AG10803 (cell line): ENCODE measurements at places on chromosomes 12 and 14.
A peak's percentile ranks its signal among the peaks of the same experiment; 100 is the strongest.

GRCh38 chr12:29396774-29397173 lies 15.8 kb upstream of the ERGIC2 start:
- DNase-seq = no peak

GRCh38 chr12:66405395-66405794 lies 103.1 kb downstream of the HELB start:
- DNase-seq = peak; percentile 42

GRCh38 chr14:71006200-71006563 lies 98.9 kb downstream of the PCNX1 start:
- DNase-seq = no peak

DNA sequence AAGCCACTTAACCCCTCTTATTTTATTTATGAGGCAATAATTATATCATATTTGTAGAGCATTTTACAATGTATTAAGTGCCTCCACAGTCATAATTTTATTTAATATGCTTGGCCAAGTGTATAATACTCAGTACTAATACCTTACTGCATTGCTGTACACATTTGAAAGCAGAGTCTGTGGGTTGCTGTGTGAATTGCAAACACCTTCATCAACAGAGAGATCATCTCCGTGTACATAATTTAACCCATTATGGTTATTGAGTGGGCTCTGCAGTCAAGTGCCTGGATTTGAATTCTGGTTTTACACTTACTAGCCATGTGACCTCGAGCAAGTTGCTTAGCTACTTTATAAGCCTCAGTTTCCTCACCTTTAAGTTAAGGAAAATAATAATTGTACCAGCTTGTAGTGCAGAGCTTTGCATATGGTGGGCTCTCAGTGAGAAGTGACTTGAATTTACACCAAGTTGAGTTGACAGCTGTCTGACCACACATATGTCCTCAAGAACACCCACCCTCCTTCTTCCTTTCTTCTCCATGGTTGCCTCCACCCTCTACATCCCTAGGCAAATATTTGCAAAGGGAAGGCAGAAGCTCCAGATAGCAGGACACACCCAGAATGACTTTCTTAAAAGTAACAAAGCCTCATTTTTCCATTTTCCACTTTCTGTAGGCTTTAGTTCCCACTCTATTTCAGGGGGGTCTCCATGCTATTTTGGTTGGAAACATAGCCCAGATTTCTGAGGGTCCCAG lies 12.3 kb downstream of the CRACR2A start:
- no peak for DNase-seq

- no peak for DNase-seq
Observed at GRCh38 chr14:92717571-92718042, 30.8 kb downstream of the LGMN start.

DNA sequence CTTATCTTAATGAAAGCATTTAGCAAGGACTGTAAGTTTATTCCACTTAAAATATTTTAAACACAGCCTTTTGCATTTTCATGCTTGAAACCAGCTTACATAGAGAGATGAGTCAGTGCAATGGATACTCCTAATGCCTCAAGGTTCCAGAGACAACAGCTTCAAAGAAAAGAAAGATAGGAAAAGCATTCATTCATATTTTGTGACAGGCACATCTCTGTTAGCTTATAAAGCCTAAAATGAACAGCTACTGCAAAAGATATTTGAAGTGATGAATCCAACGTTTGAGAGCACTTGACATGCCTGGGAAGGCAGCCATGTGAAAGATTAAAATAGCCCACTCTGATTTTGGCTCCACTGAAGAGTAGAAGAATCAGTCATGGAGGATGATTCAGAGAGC lies 814.5 kb downstream of the RPS29 start:
- no peak for DNase-seq

- no peak for DNase-seq
Observed at GRCh38 chr12:90896821-90897220, 58.2 kb downstream of the CCER1 start.

DNA sequence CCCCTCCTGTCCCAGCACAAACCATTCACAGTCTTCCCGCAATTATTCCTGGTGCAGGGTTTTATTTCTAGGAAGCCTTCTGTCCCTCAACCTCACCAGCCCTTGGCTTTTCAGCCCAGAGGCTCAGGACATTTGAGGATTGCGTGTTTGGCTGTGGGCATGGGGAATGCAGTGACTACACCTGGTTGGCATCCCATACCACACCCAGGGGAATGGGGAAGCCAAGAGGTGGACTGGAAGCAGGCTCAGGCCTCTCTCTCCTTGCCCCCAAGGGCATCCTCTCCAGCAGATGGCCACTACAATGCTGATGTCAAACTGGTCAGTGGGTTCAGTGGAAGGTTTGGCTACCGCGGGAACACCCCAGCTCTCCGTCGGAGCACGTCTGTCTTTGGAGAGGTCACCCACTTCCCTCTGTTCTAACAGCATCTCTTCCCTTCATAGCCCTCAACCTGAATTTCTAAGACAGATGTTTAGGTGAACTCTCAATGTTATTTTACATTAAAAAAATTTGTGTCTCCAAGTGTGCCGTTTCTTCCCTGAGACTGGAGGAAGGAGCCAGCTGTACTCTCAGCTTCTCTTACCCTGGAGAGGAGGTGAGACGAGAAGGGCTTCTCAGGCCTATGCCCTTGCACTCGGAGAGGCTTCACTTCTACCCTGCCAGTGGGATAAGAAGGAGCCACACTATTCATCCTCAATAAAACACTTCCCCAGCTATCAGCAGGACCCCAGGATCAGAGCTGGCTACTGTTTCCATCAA lies 35.5 kb downstream of the DCAF4 start:
- peak; percentile 33 for DNase-seq

DNA sequence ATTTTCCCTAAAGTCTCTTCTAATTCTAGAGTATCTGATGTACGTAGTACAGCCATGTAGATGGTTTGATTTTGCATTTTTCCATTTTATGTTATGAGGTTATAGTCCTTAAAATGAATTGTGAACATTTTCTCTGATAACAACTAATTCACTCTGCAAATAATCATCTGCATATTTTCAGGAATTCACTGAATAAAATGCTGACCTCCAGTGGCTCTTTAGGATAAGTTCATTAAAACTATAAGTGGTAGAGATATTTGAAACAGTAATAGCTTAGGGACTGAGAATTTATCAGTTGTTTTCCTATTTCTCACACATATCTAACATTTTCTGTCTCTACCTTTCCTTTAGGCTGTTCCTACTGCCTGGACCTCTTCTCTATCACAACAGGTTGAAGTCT lies 4.4 kb downstream of the MSRB3 start:
- DNase-seq = no peak

- no peak for DNase-seq
Observed at GRCh38 chr14:29274890-29275596, 508.5 kb downstream of the FOXG1 start.

DNA sequence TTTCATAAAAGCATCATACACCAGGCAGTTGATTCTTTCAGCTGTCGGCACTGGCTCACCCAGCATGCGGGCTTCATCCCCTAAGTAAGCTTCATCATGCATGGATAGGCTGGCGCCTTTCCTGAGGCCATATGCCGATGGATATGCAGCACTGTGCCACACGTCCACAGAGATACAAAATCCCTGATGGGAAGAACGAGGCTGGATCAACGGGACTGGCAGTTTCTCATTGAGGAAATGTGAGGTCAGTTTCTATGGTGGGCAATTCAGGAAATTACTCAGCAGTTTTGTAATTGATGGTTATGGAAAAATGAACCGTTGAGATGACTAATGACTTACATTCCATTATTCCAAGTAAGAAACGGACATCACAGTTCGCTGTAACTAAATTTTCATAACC lies 453.8 kb downstream of the TMEM121 start:
- DNase-seq = peak; percentile 12

- DNase-seq = no peak
Observed at GRCh38 chr14:63361790-63362189, 43.1 kb upstream of the GPHB5 start.

DNA sequence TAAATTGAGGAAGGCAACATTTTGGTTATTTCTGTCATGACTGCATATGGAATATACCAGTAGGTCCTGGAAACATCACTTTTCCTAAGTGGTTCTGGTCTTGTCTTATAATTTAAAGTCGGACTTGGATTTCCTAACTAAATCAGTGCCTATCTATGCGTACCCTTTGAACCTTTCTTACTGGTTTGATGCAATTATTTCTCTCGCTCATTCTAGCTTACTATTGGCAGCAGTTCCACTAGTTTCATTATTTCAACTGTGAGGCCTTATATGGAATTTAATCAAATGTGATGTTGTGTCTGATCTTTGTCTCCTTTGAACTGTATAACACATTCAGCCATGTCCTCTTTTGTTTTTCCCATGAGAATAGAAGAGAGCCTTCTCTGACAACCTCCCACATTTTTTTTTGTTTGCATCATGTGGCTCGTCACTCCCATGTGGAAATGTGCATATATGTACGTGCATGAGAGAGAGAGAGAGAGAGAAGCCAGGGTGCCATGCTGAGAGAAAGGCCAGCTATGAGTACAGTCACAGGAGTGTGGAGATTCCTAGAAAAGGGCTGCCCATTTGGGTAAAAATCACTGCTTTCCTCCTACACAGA lies 48.0 kb downstream of the AKAP6 start:
- DNase-seq = no peak

- peak; percentile 95 for DNase-seq
Observed at GRCh38 chr12:116434155-116435011, 124.8 kb upstream of the MAP1LC3B2 start.

- peak; percentile 84 for DNase-seq
Observed at GRCh38 chr14:51293149-51293911, 53.3 kb downstream of the TMX1 start.

DNA sequence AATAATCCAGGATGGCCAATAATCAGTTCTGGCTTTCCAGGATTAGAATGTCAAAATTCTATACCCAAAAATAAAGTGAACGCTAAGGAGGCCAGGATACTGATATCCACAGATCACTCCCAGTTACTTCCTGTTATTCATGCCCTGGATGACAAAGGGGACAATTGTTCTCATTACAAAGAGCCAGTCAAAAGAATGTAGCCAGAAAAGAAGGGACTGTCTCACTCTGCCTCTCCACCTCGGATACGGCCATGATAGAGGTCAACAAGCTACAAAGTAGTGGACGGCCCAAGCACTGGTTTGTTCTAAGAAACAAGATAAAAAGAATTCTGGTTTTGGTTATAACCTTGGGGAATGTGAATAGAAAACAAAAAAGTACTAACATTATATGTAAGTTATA lies 116.1 kb upstream of the ATF7IP start:
- DNase-seq = no peak

DNA sequence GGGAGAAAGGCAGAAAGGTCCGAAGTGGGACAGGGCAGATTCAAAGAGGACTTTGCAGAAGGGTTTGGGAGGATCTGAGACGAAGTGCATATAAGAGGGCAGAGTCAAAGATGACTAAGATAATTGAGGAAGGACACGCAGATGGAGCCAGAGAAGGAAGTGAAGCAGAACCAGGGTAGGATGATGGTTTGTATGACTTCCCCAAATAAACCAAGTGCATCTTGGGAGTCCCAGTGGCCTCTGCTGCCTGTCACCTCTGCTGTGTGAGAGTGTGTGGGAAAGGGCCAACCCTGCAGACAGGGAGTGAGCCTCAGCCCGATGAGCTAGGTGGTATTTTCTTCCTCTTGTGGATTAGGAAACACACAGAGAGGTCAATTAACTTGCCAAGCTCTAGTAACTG lies 36.8 kb downstream of the FLVCR2 start:
- no peak for DNase-seq

- no peak for DNase-seq
Observed at GRCh38 chr12:117603316-117604113, 242.1 kb upstream of the NOS1 start.
